Stimulated activated naive B cell treated with anti-CD40 and anti-IgM and Interleukin-4, amounts not matched to agents 10 μg/mL and 1 μg/mL and 100 μg/mL, for 72 hours (primary cell): ENCODE measurements at places on chromosomes 12 and 14.
A peak's percentile ranks its signal among the peaks of the same experiment; 100 is the strongest.

DNA sequence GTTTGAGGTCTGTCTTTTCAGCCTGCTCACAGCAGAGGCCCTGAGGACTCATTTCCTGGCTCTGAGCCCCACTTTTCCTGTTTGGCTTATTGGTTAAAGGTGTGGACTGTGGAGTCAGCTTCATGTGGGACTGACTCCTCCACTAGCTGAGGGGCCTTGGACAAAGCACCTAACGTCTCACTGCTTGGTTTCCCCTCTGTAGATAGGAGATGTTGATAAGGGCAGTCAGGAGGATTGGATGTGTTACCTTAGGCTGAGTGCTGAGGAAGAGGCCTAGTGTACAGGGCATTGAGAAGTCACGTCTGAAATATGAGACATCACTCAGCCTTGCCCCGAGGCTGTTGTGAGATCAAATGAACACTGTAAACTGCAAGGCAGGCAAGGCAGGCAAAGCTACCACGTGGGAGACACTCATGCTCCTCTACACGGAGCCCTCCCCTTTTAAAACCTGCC, 27.1 kb upstream of the TCL1A start:
- no peak for DNase-seq

GRCh38 chr14:34081101-34081575, 130.3 kb upstream of the EGLN3 start:
- DNase-seq: no peak

DNA sequence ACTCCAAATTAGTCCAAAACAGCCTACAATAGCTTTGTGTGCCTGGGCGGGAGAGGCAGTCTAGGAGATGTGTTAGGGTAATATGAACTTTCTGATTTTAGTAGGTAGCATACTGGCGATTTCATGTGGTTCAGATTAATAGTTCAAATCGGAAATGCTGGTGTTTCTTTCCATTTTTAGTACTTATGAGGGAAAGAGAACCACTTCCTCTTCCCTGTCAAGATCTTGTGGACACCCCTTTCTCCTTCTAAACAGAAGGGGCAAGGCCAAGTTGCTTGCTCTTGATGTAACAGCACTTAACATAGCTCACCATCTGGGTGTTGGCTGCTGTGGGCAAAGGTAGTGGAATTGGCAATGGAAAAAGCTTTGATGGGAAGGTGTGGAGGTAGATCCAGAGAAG, 32.2 kb upstream of the IGF1 start:
- no peak for DNase-seq

GRCh38 chr12:124620606-124621295, 53.3 kb upstream of the NCOR2 start:
- DNase-seq: no peak

DNA sequence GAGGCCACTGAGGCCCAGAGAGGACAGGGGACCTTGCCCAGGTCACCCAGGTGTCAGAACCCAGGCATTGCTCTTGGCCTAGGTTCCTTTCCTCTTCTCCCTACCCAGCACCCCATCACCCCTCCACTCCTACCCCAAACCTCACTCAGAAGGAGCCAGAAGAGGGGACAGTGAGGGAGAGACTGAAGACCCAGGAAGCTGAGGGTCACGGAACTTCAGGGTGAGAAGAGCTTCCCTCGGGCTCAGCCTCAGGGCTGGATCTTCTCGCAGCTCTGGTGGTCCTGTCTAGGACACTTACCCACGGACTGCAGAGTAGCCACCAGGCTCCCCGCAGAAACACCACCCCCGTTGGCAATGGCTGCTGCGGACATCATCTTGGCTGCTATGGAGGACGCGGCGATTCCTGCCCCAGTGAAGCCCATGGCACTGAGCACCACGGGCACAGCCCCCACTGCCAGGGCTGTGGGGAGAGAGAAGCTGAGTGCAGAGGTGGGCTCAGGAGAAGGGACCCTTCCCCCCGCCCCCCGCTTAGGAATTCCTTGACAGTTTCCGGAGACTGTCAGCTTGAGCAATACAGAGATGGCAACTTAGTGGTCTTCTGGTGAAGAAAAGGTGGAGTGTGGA, 1.1 kb downstream of the IFI27L2 start:
- DNase-seq: no peak

DNA sequence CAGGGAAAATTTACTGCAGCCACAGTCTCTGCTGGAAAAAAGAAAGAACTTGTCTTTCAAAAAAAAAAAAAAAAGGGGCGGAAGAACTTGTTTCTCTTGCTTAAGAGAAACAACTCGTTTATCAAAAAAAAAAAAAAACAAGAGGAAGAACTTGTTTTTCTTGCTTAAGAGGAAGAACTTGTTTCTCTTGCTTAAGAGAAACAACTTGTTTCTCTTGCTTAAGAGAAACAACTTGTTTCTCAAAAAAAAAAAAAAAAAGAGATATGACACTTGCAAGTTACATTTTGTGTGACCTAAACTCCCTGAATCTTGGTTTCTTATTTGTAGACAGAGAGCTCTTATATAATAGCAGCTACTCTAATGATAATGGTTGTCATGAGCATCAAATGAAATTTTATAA, 44.7 kb upstream of the USP15 start:
- no peak for DNase-seq

DNA sequence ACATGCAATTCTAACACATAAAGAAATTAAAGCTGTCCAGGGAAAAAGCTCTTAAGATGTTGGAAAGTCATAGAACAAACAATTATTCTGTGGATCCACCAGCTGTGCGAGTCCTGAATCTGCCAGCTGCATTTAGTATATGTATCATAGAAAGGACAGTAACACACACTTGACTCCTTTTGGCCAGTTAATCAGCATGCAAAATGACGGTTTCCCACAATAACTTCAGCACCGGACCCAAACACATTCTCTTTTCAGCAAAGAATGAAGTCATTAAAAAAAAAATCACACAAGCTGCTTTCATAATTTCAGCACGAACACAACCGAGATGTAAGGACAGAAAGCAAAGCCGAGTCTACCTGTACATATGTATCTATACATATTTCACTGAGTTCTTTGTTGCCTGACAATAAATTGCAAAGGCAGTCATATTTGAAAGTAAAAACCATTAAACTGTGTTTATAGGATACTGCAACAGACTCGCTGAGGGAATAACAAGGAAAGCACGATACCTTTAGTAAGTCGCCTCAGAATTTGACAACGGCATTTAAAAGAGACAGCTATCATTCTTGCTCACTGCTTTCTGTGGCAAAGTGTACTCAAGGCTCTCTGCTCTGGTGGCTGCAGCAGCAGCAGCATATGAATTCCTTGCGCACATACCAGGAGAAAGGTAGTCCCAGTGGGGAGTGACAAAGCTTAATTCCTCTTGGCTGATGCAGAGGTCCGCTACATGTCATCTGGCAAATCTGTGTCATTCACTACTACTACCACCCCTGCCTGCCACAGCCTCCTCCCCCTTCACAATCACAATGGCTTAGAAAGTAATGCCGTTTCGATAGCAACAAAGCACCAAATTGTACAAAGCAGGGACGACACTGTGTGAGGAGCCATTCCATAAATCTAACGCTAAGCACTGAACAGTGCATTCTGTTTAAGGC, at the start of gene GRIP1:
Gene GRIP1 (minus strand): TSS at position 739 of the 938 bp plus-strand sequence. CDS start 172 bp downstream, at position 567.
- DNase-seq: no peak

DNA sequence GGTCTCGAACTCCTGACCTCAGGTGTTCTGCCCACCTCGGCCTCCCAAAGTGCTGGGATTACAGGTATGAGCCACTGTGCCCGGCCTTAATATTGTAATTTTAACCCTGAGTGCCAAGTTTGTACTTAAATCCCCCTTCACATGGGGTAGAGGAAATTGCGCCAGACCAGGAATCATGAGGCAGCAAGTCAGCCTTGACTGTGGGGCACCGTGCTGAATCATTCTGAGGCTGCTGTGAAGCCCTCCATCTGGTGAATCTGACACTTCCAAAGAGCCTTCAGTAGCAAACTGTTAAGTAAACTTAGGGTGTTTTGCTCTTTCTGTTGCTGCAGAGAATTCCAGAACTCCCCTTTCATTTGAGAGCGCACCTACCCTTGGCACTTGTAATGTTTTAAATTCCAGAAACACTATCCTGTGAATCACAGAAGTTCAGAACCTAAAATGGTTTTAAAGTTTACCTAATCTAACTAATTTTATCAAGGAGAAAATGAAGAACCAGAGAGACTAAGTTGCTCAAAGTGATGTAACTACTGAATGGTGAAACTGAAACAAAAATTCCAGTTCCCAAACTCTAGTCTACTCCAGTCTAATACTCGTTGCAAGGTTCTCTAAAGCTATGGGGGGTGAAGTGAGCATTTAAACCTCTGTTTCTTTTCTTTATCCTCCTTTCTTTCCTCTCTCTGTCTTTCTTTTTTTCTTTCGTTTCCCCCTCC, 7.5 kb downstream of the HEBP1 start:
- no peak for DNase-seq

DNA sequence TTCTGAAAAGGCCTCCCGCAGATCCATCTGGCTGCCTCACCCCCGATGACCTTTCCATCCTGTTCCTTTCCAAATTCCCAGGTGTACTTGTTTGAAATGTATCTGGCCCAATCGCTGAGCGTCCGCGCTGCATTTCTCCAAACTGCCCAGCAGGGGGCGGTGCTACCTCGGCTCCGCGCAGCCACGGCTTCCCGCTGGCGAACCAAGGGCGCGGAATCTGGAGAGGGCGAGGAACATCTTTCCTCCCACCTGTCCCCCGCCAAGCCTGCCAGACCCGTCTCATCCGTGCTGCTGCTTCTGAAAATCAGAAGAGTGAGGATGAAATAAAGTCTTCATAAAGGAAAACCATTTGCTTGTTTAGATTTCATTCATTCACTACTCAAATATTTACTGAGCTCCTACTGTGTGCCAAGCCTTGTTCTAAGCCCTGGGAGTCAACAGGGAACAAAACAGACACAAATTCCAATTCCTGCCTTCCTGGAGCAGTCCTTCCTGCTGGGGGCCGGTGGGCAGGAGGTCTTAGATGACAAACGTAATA, 16.8 kb upstream of the MYL2 start:
- peak; percentile 14 for DNase-seq

GRCh38 chr12:56079723-56080555, at the start of gene ERBB3:
TSS of gene ERBB3 (plus strand) at chr12:56080165. CDS start at chr12:56080301, 136 bp downstream.
- peak; percentile 27 for DNase-seq

GRCh38 chr12:68206446-68206845, 19.2 kb downstream of the IL26 start:
- DNase-seq: no peak

DNA sequence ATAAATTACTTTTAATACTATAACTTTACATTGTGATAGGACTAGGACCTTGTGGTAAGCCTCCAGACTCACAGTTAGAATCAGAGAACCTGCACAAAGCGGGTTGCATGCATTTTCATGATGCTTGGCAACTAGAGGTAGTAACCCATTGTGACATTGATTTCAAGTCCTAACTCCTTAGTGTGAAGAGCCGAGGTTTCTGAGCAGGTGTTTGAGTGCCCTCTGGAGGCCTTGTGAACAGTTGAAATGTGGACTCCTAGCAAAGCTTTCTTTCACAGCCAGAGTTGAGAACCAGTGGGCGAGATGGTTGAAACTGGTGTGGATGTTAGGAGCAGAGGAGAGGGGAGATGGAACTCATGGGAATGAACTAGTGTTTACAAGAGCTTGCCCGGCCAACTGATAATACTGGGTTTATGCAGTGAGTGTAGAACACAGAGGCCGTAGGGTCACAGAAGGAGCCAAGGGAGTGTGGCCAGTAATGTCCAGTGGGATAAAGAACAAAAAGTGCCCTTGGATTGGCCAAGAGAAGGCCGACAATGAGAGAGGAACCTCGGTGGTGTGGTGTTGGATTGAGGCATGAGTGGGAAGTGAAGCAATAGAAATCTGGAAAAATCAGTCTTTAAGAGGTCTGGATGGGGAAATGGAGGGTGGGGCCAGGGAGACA, 10.9 kb downstream of the ZNF664 start:
- DNase-seq: no peak

DNA sequence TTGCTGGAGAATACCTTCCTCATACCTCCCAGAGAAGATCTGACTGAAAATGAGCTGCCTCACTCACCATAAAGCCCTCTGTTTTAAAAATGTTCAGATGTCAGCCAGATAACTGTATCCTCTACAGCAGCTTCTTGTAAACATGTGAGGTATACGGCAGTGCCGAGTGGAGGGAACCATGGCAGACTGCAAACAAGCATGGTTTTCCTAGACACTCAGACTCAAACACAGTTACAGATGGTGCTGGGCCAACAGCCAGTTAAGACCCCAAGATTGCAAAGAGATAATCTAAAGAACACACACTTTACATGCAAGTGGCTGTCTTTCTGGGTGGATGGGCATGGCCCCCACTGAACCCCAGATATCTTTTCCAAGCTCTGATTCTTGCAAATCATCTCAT, 16.6 kb upstream of the CCDC177 start:
- DNase-seq: no peak

GRCh38 chr12:12717586-12718380, 615 bp downstream of the CDKN1B start:
- DNase-seq: peak; percentile 9

GRCh38 chr14:59870277-59871165, at the start of gene RTN1:
TSS of gene RTN1 (minus strand) at chr14:59870776. CDS start at chr14:59870630, 146 bp downstream.
- DNase-seq: no peak

GRCh38 chr12:92272061-92272964, 126.7 kb upstream of the BTG1 start:
- DNase-seq: no peak

DNA sequence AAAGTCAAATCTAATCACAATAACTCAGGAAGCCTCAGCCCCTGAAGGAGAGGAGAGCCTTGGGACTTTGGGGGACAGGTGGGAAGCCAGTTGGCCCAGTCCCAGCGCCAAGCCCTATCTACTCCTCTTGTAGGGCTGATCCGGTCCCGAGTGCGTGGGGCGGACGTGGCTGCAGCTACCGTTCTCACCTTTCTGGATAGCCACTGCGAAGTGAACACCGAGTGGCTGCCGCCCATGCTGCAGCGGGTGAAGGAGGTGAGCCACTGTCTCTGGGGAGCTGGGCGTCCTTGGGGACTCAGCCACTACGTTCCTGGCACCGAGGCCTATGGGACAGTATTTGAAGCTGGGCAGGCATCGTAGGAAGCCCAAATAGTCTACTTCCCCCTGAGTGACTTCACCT, 68.4 kb downstream of the GALNT16 start:
- DNase-seq: no peak

DNA sequence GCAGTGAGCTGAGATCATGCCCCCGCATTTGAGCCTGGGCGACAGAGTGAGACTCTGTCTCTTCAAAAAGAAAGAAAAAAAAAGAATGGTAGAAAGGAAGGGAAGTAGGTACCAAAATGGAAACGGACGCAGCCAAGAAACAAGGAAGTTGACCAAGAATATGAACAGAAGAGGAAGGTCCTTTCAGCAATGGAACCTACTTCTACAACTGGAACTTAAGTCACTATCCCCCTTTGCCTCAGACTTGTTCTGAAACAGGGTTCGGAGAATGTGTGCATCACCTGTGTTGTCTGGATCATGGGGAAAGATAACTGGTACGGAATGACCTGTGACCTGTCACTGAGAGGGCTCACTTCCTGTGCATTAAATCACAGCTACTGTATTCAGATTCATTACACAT, 43.9 kb upstream of the RNASE1 start:
- DNase-seq: no peak

DNA sequence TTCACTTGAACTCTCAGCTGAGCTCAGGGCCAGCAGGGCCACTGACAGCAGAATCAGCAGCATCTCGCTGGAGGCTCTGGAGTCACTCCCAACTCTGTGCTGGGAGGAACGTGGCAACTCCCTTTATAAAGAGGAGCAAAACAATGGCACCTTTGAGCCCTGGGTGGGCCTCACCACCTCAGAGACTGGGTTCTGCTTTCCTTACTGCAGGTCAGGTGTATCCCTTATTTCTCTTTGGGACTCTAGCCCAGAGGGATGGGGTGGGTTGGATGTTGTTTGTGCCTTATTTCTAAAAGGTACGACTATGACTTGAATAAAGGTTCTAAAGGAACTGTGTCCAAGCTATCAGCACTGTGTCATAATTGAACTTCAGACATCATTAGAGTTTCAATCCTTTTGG, at the start of gene PRB4:
Gene PRB4 (minus strand): TSS at position 101 of the 400 bp plus-strand sequence. CDS start 38 bp downstream, at position 63.
- DNase-seq: no peak
